ENCODE measurements at places on chromosomes 1 and 21.

DNA sequence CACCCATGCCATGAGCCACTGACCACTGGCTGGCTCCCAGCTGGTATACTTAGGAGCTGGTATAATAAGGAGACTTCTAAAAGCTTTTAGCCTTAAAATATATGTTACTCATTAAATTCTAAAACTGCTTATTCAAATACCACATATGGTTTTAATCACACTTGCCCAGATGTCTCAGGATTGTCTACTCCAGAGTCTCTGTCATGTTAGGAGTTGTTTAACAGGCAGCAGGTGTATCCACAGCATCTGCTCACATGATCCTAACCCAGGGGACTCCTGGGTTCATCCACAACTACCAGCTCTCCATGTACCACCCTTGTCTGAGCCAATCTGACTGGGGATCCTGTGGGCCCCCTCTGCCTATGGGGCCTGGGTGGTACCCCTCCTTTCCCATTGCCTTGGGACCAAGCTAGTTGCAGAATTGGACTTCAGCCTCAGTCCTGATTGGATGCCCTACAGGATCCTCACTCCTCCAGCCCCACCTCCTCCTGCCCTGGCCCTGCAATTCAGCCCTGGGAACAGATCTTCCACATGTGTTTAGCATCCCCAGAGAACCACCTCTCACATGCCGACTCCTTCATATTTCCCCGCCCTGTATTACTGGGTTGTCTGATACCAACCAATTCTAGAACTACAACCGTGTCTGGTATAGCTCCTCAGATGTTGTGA lies 61.3 kb downstream of the BCAR3 start:
- no peak for DNase-seq

- no peak for DNase-seq
Observed at GRCh38 chr1:108012553-108012952, 47.6 kb upstream of the VAV3 start.

DNA sequence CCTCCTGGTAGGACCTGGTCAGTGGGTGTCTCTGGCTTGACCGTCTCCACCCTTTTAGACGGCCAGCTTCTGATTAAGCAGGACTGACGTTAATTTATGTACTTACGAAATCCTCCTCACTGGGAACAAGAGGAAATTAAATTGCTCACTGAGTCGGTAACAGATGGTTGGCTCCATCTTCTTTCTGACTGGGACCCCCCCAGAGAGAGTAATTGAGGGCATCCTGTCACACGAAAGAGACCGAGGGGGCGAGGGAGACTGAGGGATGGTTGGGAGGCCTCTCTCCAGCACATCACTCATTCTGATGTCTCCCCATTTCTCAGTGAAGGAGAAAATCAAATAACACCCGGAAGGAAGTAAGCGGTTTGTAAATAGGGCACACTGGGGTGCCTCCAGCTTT lies 104.8 kb downstream of the OMA1 start:
- no peak for DNase-seq

GRCh38 chr21:45788198-45788597 lies 144.7 kb downstream of the PCBP3 start:
- no peak for DNase-seq

DNA sequence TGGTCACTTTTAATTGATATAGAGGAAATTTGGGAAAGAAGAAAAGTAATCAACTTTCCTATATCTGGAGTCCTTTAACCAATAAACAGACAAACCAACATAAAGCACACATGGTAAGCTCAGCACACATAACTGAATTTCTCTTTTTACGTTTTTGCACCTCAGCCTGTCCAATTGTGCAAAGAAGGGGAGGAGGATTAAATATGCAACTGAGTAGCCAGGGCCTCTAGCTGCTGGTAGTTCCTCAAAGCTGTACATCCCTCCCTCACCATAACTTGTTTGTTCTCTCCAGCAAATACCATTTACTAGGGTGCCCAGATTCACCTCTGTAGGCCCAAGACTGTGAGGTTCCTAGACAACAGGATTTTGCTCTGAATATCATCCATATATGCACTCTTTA lies 25.4 kb downstream of the ST6GALNAC5 start:
- DNase-seq, result no peak

DNA sequence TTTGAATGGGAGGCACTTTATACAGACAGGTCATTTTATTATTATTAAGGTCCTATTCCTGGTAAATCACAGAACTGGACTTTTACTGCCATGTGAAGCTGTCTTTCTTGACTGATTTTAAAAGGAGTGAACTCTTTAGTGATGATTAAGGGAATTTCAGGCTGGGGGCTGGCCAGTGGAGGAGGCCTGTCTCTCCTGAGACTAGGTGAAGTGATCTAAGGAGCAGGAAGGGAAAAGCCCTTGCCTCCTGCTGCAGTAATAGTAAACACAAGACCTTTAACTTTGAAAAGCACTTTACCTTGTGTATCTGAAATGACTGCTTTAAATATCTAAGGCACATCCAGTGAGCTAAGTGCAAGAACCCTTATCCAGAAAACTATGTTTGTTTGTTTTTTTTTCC lies 118.0 kb upstream of the SPAG17 start:
- no peak for DNase-seq

- DNase-seq, result no peak
Observed at GRCh38 chr1:179017383-179018326, 8.0 kb upstream of the FAM20B start.

DNA sequence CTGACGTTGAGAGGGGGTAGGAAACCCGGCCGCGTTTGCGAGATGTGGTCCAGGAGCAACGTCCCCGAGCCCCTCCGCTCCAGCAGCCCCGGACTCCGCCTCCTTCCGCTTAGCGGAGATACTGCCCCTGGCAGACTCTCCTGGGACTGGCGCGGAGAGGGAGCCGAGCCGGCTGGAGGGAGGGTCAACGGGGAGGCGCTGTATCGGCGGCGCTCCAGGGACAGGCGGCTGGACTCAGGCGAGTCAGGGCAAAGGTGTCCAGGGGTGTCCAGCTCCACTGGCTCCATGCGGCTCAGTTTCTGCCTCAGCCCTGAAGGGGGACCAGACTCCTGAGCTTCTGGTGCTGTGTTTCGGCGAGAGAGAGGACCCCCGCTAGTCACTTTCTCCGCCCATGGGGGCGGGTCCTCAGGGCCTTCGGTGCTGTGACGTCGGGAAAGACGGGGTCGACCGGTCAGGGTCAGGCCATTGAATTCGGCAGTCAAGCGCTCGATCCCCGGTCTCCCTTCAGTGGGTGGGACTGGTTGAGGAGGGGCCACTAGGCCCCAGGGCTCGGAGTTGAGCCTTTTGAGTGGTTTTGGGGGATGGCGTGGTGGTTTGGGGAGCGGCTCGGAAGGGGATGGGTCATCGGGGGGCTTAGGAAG lies 2.8 kb upstream of the LIX1L start:
- peak; percentile 79 for DNase-seq

DNA sequence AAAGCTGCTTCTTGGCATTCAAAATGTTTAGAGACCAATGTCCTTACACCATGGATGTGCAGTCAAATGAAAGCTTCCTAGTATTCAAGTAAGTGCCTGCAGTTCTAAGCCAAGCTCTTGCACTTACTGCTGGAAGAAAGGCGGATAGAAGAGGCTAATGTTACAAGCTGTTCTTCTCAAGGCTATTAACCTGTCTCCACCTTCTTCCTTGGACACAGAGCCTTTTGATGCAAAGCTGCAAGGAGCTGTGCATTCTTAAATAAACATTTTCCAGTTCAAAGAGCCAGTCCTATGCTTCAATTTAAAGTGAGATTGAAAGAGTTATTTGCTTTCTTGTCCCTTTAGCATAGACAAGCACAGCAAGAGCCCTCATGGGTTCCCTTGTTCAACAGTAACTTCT lies 167.9 kb upstream of the RUNX1 start:
- DNase-seq, result no peak

DNA sequence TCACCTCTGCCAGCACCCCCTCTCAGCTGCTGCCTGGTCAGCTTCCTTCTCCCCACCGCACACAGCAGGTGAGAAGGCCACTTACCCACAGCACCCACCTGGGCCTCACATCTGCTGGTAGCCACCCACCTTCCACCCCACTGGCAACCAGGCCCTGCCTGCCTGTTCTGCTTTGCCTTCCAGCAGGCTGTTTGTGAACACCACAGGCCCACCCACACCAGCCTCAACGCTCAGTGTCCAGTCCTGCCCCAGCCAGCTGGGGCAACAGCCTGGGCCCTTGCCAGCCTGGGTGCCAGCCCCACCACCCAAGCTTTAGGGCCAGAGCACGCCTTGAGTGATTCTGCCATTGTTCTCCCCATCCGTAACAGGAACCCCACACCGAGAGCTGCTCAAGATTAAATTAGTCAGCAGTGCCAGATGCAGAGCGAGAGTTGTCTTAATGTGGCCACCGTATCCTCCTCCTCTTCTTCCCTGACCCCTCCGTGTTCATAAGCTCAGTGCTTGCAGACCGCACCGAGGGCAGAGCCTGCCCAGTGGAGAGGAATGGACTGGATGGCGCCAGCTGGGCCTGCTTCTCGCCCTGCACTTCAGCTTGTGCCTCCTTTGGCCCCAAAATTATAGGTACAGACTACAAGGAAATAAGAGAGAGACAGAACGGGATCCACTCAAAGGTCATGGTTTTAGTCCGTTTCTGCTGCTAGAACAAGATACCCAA lies 120.3 kb upstream of the COL6A1 start:
- no peak for DNase-seq

GRCh38 chr1:248380854-248381253 lies 5.3 kb downstream of the OR2T6 start:
- DNase-seq, result no peak

GRCh38 chr1:208239473-208240381 lies 4.5 kb downstream of the PLXNA2 start:
- DNase-seq, result no peak

- DNase-seq, result peak; percentile 46
Observed at GRCh38 chr1:115807723-115808122, 33.2 kb downstream of the NHLH2 start.

- DNase-seq, result no peak
Observed at GRCh38 chr1:154186852-154187501, 4.9 kb downstream of the TPM3 start.

GRCh38 chr21:27419153-27419552 lies 452.3 kb upstream of the ADAMTS5 start:
- no peak for DNase-seq

GRCh38 chr1:42422737-42423136 lies 33.1 kb downstream of the ZMYND12 start:
- DNase-seq, result no peak

DNA sequence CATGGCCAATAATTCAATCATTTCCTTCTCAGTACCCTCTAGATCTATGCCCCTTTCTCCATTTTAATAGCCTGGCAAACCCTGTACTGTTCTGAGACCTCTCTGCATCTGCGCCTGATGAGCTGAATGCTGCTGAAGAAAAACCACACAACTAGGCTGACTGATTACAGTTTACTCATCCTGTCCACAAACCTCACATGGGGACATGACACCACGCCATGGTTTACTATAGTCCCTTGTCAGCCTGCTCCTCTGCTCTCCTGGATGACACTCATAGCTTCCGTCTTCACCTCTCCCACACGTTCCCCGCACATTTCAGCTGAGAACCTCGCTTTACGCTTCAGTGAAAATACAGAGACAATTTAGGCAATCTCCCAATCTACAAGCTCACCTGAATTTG lies 59.7 kb downstream of the DESI2 start:
- no peak for DNase-seq

DNA sequence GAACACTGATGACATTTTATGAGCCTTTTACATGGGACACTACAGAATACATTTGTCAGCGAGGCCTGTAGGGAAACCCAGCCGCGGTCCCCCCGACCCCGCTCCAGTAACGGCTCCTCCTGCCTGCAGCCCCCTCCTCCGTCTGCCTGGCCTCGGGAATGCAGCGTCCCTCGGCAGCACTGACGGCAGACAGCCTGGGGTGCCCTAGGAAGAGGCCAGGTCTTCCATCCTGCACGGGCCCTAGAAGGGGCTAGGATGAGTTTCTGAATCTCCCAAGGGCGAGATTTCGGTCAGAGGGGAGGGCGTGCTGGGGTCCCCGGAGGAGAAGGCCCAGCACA lies 8.4 kb downstream of the SAMD11 start:
- DNase-seq, result no peak

DNA sequence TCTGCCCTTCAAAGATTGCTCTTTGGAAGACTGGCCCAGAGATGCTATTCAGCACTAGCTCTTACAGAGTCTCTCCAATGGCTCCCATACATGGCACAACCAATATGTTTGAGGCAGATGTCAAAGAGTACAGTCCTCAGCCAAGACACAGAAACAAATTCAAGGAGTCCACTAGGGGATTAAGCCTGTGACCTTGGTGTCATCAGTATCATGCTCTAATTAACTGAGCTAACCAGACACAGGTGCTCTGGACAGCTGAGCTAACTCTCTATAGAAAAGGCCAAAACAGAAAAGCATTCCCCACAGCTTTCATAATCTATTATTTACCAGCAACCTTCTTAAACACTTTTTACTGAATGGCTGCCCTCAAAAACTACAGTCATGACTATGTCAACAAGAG lies 666.0 kb upstream of the PLXNA2 start:
- no peak for DNase-seq

DNA sequence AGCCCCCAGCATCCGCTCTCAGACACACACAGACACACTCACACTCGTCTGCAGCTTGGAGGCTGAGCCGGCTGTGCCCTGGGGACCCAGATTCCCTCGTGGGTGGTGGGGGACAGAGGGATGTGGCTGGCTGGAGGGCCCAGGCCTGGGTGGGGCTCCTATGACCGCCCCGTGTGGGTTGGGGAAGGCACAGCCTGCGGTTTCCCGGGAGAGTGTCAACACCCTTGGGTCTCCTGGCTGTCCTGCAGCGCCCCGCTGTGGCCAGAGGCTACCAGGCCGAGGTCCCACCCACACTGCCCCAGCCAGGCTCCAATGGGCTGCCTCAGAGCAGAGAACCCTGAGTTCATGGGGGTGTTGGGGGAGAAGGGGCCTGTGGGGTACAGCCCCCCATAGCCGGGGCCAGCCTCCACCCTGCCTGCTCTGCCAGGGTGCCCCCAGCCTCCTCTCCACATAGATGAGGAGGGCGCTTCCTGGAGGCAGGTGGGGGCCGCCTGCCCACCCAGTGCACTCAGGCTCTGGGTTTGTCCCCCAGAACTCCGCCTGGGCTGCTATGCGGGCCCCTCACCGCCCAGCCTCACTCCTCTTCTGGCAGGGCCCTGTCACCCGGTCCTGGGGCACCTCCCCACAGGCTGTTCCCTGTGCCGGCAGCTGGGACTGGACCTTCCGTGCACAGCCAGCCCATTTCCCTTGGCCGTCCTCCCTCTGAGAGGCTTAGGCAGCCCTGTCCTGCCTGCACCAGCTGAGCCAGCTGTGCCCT lies at the start of gene TTC34:
TSS of gene TTC34 (minus strand) at position 159 of the 757 bp plus-strand sequence. CDS start 866 bp downstream, outside the sequence.
- DNase-seq, result no peak

DNA sequence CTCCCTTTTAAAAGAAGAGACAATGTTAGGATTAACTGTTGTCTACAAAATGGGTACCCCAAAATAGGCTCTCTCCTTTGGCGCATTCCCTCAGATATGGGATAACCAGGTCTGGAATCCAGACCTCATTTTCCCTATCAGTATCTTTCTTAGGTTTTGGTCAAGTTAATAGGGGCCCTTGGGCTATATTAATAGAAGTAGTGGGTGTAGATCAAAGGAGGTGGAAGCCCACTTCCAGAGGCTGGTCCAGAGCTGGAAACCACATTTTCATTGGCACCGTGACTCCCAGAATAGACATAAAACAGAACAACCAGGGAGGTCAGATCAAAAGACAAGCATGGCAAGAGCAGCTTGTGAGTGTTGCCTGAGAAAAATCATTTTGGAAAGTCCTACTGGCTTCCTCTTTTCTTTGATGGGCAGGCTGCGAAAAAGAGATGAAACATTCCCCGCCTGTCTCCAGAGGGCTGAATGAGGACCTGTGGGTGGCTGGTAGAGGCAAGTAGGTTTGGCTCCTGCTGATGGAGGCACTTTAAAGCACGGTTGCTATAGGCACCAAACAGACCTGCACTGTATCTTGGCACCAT lies 25.8 kb upstream of the KIF21B start:
- no peak for DNase-seq

Measured in muscle of arm (tissue), 14 donors.